ENCODE measurements at places on chromosomes 12 and 14.

DNA sequence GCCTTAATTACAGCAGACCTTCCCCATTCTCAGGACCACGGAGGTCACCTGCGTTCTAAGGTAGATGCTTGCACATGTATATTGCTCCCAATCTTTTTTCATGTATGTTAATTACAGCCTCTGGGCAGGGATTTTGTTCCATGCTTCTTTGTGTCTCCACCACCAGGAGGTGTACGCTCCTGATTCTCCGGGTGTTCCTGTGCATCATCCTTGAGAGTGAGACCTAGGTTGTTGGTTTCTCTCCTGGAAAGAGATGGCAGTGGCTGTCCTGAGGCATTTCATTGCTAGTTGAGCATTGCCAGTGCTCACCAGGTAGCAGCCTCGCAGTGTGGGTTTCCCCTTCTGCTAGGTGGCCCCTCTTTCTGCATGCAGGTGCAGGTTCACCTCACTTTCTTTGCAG is 52.8 kb downstream of the KCNK13 start:
- no peak for DNase-seq

DNA sequence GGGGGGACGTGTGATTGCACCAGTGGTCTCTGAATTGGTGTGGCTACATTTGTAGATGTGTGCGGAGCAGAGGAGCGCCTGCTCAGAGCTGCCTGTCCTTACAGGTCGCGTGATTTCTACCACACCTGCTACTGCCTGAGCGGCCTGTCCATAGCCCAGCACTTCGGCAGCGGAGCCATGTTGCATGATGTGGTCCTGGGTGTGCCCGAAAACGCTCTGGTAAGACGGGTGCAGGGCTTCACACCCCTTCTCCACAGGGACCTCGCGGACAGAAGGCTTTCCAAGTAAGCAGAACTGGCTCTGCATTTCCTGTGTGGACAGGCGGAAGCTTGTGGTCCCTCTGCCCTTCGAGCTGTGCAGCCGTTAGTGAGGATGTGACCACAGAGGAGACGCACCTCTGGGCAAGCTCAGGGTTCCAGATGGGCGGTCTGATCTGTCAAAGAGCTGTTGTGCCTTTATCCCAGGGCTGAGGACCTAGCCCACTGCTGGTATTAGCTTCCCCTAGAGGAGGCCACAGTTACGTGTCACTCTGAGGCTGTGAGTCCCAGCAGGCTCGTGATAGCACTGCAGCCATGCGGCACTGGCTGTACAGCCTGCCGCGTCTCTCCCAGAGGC is 47.7 kb downstream of the MAX start:
- no peak for DNase-seq

- peak; percentile 38 for DNase-seq
These were observed 161.3 kb downstream of the KITLG start for GRCh38 chr12:88418856-88419497.

DNA sequence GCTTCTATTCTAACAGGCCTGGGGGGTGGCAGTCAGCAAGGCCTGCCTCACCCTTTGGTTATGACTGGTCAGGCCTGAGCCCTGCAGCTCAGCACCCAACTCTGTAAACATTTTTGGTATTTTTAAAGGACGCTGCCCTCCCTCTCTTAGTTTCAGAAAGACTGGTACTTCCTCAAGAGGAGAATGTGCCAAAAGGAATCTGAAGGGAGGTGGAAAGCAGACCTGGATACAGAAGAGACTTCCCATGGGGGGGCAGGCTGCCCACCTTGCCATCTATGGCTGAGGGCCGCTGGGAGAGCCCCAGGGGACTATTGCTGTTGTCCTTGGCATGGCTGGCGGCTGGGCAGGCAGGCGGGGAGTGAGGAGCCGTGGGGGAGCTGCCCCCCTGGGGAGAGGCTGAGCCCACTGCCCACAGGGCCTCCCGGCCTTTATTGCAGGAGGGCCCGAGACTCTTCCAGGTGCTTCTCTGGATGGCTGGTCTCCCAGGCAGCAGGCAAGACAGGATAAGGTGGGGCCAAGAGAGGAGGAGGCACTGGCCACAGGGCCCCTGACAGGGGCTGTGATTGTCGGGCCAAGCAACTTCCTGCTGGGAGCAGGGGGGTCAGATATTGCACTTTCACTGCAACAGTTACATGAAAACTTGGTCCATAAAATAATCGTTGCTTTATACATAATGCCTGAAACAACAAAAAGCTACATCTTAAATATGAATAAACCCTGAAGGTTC is 3.5 kb downstream of the ARL6IP4 start:
- DNase-seq, result no peak

DNA sequence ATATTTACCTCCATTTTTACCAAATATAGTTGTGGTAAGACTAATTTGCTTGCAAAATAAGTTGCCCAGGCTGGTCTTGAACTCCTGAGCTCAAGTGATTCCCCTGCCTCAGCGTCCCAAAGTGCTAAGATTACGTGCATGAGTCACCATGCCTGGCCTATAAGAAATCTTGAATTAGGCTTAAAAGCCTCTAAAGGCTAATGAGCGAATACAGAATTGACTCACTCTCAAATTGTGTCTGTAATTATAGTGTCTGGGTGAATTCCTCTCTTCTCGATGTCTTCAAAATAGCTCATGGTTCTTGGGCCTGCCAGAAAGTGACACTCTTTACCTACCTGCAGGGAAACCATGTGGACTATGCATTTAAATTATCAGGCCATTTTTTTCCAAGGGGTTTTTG is 403.5 kb downstream of the SLC16A7 start:
- DNase-seq, result no peak

DNA sequence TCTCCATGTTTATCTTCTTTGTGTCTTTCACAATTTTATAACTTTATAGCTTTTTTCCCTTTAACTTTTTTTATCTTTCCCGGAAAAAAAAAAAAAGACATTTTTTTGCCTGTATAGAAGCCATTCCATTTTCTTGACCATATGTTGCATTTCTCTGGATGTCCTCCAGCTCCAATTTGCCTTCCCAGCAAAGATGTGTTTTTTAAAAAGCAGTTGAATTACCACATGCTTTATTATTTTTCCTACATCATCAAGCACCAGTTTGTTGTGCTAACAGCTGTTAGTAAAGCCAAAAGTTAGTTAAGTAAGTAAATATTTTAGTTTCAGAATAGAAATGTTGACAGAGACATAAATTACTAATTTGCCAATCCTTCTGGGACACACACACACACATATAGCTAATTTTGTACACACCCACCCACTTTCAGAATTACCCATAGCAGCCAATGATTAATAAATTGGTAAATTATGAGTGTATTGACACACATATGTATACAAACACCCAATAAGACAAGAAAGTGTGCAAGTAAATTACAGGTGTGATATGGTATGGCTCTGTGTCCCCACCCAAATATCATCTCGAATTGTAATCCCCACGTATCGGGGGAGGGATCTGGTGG is 118.3 kb downstream of the SLC38A6 start:
- no peak for DNase-seq

DNA sequence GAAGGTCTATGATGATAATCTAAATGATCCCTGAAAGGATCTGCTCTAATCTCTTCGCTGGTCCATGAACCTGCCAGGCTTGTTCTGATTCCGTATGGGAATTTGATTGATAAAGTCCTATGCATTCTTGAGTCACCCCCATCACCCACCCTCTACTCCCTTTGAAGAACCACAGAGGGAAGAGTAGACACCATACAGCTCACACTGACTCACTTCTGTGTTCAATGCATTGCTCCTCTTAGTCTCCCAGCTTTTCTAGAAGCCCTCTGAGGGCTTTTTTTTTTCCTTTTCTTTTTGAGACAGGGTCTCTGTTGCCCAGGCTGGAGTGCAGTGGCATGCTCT is 18.5 kb upstream of the GPRC5A start:
- DNase-seq, result peak; percentile 54

DNA sequence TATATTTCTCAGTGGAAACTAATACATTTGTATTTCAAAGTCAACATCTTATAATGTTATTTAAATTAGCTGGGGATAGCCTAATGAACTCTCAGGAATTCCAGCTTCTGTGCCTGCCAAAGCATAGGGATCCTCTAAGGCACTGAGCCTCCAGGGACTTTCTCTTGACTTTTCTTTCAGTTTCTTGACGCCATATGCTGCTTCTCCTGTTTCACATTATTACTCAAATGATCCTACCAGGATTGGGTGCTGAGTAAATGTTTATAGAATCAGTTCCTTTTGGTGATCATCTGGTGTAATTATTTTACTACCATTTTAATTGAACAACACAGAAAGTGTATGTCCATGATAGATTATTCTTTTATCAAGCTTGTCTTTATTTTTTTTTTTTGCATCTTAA is 7.9 kb downstream of the METTL25 start:
- DNase-seq, result no peak

DNA sequence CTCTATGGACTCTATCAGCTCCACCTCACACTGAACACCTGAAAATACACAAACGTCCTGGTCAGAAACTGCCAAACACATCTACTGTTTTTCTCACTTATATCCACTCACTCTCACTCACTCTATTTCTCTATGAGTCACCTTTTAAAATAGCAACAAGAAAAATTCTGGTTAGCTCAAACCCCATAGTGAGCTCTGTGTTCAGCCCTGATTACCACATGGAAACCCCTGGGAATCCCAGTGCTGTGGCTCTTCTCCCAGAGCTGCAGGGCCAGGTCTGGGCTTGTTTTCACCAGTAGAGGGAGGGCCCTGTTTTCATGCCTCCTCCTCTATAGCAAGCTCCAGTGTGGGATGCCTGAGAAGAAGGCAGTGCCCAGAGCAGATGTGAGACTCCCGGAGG is 1126.1 kb downstream of the TMEM121 start:
- no peak for DNase-seq

DNA sequence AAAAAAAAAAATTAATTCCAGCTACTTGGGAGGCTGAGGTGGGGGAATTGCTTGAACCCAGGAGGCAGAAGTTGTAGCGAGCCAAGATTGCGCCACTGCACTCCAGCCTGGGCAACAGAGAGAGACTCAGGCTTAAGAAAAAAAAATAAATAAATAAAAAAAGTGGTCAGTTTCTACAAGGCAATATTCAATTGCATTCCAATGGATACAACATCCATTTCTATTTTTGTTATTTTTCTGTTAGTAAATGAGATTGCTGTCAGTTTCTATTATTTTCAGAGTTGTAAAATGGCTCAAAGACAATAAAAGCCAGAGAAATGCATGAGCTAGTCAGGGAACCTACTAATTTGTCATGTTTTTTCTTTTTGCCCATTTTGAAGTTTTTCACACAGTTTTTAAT is 119.2 kb downstream of the PDE3A start:
- no peak for DNase-seq

DNA sequence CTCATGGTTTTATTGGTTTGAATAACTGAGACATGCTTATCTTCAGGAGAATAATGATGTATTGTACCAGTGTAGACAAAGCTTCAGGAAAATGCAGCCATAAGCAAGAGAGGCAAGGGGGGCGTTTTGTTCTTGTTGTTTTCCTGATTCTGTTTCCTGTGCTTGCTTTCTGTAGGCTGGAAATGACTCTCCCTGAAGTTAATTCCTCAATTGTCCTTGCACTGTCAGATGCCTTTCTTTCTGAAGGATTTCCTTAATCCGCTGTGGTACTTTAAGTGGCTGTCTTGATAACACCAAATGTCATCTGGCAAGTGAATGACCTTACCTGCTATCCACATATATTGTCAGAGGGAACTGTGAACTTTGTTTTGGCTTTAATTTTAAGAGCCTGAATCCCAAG is 220.0 kb downstream of the NEDD1 start:
- DNase-seq, result no peak
